ENCODE measurements at places on chromosomes 5 and 9.

- no peak for DNase-seq
Observed at GRCh38 chr9:36436909-36437308, 36.8 kb upstream of the RNF38 start.

DNA sequence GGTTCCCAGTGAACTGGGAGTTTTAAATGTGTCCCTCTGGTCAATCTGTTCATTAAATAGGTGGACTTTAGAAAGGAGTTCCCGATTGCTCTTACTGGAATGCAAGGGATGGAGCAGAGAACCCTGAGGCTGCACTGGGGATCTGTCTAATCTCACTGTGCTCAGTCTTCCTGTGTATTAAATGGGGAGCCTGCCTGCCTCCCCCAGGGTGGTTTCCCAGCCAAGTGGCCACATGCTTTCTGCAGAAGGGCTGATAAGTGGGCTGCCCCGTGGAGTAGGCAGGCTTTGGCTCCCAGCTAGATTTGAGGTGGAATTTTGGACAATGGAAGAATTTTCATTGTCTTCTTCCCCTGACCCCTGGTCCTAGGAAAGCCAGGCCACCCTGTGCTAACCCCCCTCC, 14.0 kb upstream of the PHYHD1 start:
- DNase-seq = no peak

DNA sequence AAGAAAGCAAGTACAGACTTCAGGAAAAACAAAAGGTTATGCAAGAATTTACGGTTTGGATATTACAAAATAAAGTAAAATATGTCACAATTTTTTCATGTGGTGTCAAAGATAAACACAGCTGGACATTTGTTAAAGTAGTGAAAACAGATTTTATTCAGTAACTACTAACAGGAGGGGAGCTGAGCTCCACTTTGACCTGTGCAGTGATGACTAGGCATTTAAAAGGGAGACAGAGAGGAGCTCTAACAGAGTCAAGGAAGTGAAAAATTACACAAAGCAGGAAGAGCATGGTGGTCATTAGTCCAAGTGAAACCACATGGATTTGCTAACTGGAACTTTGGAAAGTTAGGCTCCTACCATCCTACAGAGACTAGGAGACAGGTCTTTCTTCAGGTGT, 263.6 kb upstream of the PCSK5 start:
- no peak for DNase-seq

GRCh38 chr5:54990841-54991258, 5.5 kb upstream of the ESM1 start:
- no peak for DNase-seq

DNA sequence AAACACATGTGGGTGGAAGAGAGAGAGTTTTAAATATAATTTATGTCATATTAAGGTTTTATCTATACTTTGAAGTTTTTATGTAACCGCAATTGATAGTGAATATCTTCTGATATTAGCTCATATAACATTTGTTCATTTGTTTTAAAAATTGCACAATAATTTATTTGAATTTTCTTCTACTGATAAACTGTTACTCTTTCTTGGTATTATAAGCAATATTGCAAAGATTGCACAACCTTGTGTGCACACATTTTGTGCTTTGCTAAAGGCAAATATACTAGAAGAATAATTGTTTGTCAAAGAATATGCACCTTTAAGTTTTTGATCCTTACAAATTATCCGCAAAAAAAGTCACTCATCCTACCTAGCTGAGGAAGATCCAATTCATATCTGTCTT, 275.7 kb downstream of the TLR4 start:
- DNase-seq = no peak

DNA sequence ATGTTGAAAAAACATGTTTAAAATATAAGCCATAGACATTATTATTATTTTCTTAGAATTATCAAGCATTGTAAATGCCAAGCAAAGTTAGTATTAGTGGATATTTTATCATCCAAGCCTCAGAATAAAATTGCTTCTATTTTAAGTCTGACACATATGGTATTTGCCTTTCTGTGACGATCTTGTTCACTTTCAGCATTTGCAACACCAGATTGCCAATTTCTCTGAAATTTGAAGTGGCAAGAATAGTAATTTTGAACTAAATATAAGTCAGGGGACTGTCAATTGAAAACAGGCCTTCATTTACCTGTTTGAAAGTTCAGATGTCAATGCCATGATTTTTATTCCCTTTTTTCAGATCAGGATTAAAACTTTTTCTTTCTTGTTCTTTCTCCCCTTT, 1233.6 kb upstream of the CDH18 start:
- DNase-seq = no peak

GRCh38 chr5:112757468-112758208, 20.0 kb downstream of the APC start:
- no peak for DNase-seq

- no peak for DNase-seq
Observed at GRCh38 chr9:94031380-94031779, 52.9 kb upstream of the PTPDC1 start.

DNA sequence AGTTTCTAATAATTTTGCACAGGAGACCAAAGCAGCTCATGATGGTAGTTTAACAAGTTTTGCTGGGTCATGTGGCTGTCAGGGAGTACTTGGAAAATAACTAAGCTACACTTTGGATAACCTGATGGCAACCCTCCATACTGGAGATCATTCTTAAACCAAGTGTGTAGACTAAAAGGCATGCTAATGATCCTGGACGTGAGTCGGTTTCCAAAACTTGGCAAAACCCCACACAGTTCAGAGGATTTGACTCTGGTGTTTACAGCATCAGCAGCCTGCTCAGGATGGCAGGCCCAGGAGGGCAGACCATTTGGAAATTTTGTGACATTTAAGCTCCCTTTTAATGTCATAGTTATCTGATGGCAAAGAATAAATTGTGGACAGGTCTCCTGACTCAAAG, 196.5 kb upstream of the EFNA5 start:
- no peak for DNase-seq

GRCh38 chr5:107523029-107523680, 147.6 kb downstream of the EFNA5 start:
- DNase-seq = no peak

DNA sequence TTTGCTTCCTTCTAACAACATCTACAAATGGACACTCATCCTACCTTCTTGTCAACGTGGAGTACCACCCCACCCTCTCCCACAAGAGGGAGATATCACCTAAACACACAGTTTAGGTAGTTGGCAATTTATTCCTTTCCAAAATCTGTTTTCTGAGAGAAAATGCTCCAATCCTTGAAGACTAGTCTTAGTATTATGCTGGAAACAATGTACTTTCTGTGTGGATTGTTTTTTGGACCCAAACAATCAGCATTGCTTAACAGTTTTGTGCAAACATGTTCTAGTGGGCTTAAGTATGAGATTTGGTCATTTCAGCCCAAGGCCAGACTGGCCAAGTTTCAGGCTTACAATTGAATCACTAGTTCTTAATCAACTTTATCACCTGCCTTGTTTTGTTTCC, 359.1 kb downstream of the ARHGEF28 start:
- DNase-seq = no peak

DNA sequence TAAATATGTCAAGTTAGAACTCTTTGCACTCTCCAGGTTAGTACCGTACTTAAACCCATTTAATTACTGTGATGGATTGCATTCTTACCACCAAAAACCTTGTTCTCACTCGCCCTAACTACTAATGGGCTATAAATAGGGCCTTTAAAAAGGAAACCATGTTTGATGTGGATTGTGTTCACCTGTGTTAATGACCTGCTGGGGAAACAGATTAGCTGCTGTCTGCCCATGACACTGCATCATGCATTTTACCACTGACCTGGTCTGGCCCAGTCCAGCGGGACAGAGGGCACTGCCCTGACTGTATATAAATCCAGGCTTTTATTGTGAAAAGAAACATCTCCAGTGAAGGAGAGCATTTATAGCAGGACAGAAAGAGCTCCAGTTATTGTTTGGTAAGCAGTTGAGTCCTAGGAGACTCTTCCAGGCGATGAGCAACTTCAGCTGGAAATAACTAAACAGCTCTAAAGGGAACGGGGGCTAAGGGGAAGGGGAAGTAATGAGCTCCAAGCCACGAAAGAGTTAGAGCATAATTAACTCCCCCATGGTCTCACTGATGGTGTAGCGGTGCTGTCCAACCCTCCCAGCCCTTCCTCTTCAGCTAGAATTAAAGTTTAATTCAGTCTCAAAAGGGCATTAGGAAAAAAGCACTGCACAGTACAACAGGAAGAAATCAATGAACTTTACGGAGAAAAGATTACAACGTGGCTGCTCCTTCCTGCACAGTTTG, 303.1 kb downstream of the ENC1 start:
- DNase-seq = no peak

Data from cortex of kidney (tissue), 1 donor.